ENCODE measurements at places on chromosomes 4 and X. TPM values are rescaled to one million over a fixed set of nuclear protein-coding genes. Genes with fewer than 3 reads are reported as not detected.

DNA sequence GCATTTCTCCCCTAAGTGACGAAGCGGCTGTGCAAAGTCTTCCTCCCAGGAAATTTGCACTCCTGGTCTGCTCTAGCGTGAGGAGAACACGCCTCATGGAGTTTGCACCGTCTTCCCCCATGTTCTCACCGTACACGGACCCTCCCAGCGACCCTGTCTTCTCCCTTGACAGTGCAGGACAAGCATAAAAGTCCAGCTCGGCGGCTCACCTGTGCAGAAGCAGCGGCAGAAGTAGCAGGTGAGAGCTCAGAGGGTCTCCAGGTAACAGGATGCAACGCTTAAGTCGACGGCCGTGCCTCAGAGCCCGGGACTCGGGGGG lies 314 bp downstream of the P2RY8 start:
- peak overlapping the region; percentile 45 for H3K27ac ChIP-seq
- no peaks in the 10 kb centered on the region for H3K36me3 ChIP-seq
- no peaks in the 10 kb centered on the region for H3K27me3 ChIP-seq
- H3K4me3 ChIP-seq, result peak overlapping the region; percentile 49
- H3K4me1 ChIP-seq, result peaks cover 8% of the 10 kb centered on the region

GRCh38 chr4:177901786-177902185 lies 459.5 kb upstream of the AGA start:
- no peak overlapping the region for H3K4me3 ChIP-seq
- no peak for DNase-seq
- no peaks in the 10 kb centered on the region for H3K27me3 ChIP-seq
- no peaks in the 10 kb centered on the region for H3K36me3 ChIP-seq

GRCh38 chrX:44747969-44748368 lies 95.9 kb upstream of the DUSP21 start:
- no peak overlapping the region for H3K27ac ChIP-seq
- H3K4me1 ChIP-seq, result no peaks in the 10 kb centered on the region
- DNase-seq, result no peak
- H3K4me3 ChIP-seq, result no peak overlapping the region
- H3K27me3 ChIP-seq, result no peaks in the 10 kb centered on the region

DNA sequence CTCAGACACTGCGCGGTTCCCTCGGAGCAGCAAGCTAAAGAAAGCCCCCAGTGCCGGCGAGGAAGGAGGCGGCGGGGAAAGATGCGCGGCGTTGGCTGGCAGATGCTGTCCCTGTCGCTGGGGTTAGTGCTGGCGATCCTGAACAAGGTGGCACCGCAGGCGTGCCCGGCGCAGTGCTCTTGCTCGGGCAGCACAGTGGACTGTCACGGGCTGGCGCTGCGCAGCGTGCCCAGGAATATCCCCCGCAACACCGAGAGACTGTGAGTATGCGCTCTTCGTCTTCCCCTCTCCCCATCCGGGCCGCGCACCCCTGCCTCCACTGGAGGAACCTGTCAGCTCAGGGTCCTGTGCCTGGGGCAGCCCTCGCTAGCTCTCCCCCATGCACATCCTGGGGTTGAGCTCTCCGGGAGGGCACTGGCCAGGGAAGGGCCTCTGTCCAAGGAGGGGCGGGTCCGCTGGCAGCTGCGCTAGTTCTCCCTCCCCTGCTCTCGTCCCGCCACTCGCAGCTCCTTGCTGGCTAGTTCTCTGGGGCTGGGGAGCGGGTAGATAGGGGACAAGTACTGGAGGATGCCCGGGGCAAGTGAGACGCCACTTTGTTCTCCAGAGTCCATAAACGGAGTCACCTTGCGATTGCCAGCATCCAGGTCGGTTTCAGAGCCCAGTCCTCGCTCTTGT lies 2.2 kb downstream of the SLIT2 start:
- peak overlapping the region; percentile 35 for H3K4me3 ChIP-seq
- H3K27me3 ChIP-seq, result peaks cover 25% of the 10 kb centered on the region
- peak; percentile 79 for DNase-seq
- H3K36me3 ChIP-seq, result no peaks in the 10 kb centered on the region

The SYP gene
- total RNA-seq, result 3.3 TPM

The USP17L28 gene
- total RNA-seq, result not detected

The ZNF711 gene
- 1.2 TPM for total RNA-seq

The CFAP299 gene
- 0.46 TPM for total RNA-seq
